ENCODE measurements at places on chromosomes 4 and X. TPM values are rescaled to one million over a fixed set of nuclear protein-coding genes. Genes with fewer than 3 reads are reported as not detected.

SUPT20HL2 gene
- total RNA-seq, result not detected

C4orf46 gene
- 17.3 TPM for total RNA-seq

XG gene
- 2.5 TPM for total RNA-seq

GLRA3 gene
- total RNA-seq, result not detected

EPHA5 gene
- 7.1 TPM for total RNA-seq

NAA11 gene
- not detected for total RNA-seq

MAGEA11 gene
- not detected for total RNA-seq

TRIML1 gene
- not detected for total RNA-seq

FAM120C gene
- total RNA-seq, result 4.4 TPM

PRKG2 gene
- total RNA-seq, result 18.9 TPM

MAPK10 gene
- total RNA-seq, result 3.3 TPM
